ENCODE measurements at places on chromosomes 6 and 20. TPM values are rescaled to one million over a fixed set of nuclear protein-coding genes. Genes with fewer than 3 reads are reported as not detected.

GRCh38 chr6:6508643-6509042 is 79.9 kb upstream of the LY86 start:
- H3K4me3 ChIP-seq, result no peak overlapping the region
- DNase-seq, result no peak
- H3K27me3 ChIP-seq, result no peaks in the 10 kb centered on the region
- H3K36me3 ChIP-seq, result no peaks in the 10 kb centered on the region

DNA sequence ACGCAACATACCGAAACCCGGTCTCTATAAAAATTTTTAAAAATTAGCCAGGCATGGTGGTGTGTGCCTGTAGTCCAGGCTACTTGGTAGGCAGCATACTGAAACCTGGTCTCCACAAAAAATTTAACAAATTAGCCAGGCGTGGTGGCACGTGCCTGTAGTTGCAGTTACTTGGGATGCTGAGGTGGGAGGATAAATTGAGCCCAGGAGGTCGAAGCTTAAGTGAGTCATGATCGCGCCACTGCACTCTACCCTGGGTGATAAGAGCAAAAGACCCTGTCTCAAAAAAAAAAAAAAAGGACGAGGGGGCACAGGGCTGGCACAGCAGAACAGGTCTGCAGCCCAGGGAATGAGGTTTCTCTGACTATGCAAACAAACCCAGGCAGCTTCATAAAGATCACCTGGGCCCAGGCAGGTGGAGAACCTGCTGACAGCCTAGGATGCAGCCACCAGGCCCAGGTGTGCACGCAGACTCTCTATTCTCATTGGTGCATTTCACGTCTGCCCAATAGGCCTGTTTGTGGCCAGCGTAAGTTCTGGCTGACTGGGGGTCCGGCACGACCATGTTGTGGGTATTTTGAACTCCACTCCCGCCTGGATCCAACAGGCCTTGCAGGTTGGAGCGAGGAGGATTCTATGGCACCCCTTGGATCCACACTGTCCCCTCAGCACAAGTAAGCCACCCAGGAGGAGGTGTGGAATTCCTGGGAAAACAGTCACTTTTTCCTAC is 204.5 kb downstream of the PREX1 start:
- no peak for DNase-seq
- H3K4me3 ChIP-seq, result no peak overlapping the region
- no peak overlapping the region for H3K27ac ChIP-seq
- H3K4me1 ChIP-seq, result peaks cover 20% of the 10 kb centered on the region
- no peaks in the 10 kb centered on the region for H3K27me3 ChIP-seq

DNA sequence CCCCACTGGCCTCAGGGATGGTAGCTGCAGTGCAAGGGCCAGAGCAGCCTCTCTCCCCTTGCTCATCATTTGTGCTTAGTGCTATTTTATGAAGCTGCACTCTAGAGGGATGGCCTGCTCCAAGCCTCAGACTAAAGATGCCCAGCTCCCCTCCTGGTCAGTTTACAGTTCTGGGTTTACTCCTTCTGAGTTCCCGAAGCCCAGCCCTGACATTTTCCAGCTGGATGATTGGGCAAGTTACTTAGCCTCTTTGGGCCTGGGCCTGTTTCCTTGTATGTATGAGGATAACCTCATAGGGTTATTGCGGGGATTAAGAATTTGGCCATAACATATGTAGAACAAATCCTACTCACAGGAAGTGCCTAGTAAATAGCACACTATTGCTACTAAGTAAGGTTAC is 31.8 kb upstream of the EMILIN3 start:
- H3K27ac ChIP-seq, result no peak overlapping the region
- H3K4me1 ChIP-seq, result peaks cover 16% of the 10 kb centered on the region
- no peaks in the 10 kb centered on the region for H3K27me3 ChIP-seq
- peaks cover 10% of the 10 kb centered on the region for H3K36me3 ChIP-seq
- peak; percentile 36 for DNase-seq
- no peak overlapping the region for H3K4me3 ChIP-seq

- peaks cover 9% of the 10 kb centered on the region for H3K4me1 ChIP-seq
- peaks cover 42% of the 10 kb centered on the region for H3K36me3 ChIP-seq
- no peak for DNase-seq
- no peak overlapping the region for H3K27ac ChIP-seq
- H3K27me3 ChIP-seq, result no peaks in the 10 kb centered on the region
Observed at GRCh38 chr20:34997131-34997561, 41.5 kb downstream of the MYH7B start.

GRCh38 chr6:73400656-73401055 is 6.0 kb downstream of the DDX43 start:
- no peak for DNase-seq
- no peaks in the 10 kb centered on the region for H3K4me1 ChIP-seq
- H3K27me3 ChIP-seq, result no peaks in the 10 kb centered on the region

- H3K4me3 ChIP-seq, result no peak overlapping the region
- no peak overlapping the region for H3K27ac ChIP-seq
- no peaks in the 10 kb centered on the region for H3K4me1 ChIP-seq
- peaks cover 44% of the 10 kb centered on the region for H3K27me3 ChIP-seq
Observed at GRCh38 chr20:32589256-32589655, 4.1 kb upstream of the NOL4L start.

GRCh38 chr6:83193747-83194566 is 800 bp downstream of the RWDD2A start:
- H3K4me1 ChIP-seq, result no peaks in the 10 kb centered on the region
- H3K27ac ChIP-seq, result peak overlapping the region; percentile 63
- 0 out of 2 replicates have a peak, but pooled peaks cover 2% of the 10 kb centered on the region for H3K36me3 ChIP-seq
- H3K27me3 ChIP-seq, result no peaks in the 10 kb centered on the region
- H3K4me3 ChIP-seq, result peak overlapping the region; percentile 74

RAB44 gene
- total RNA-seq, result not detected

REM1 gene
- not detected for total RNA-seq

PLCB4 gene
- 0.47 TPM for total RNA-seq

SPDEF gene
- total RNA-seq, result not detected

Data from SJCRH30 (cell line).